ENCODE measurements at places on chromosomes 11 and 22.

GRCh38 chr22:28813772-28814518, 13.6 kb upstream of the XBP1 start:
- DNase-seq: no peak

DNA sequence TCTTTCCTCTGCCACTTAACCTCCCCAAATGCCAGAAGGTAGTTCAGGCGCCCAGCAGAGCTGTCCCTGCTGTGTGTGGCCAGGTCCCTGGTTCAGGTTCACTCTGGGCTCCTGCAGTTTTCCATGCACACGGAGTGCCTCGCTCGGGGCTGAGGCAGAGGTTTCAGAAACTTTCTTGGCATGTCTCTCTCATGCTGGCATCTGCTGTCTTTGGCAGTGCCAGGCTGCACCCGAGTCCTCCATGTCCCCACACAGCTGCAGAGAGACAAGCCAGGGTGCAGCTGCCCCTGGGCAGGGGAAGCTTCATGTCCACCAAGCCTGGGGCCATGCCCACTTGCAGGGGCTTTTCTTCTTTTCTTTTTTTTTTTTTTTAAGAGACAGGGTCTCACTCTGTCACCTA, 7.0 kb upstream of the NEFH start:
- no peak for DNase-seq

- no peak for DNase-seq
These were observed 698.5 kb downstream of the KCNA4 start for GRCh38 chr11:29318134-29318845.

DNA sequence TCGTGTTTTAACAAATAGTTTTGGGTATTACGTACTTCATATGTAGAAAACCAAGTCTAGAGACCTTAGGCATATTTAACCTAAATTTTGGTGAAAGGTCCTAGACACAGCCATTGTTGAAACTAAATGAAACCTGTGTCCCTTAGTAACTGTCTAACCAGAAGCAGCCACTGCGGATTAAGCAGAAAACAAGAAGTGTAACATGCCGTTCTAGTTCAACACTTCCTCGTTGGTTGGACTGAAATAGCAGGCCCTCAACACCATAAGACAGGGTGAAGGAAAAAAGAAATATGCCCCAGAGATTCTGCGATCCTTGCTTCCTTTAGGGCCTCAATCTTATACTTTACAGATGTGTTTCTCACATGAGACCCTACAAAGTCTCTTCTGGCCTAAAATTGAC, 2.0 kb downstream of the NAA40 start:
- no peak for DNase-seq

GRCh38 chr11:10365045-10365444, 60.2 kb downstream of the ADM start:
- no peak for DNase-seq

- DNase-seq: no peak
These were observed 11.1 kb downstream of the PLAAT3 start for GRCh38 chr11:63603180-63603518.

- DNase-seq: no peak
These were observed 30.6 kb downstream of the PAX6 start for GRCh38 chr11:31780480-31780971.

DNA sequence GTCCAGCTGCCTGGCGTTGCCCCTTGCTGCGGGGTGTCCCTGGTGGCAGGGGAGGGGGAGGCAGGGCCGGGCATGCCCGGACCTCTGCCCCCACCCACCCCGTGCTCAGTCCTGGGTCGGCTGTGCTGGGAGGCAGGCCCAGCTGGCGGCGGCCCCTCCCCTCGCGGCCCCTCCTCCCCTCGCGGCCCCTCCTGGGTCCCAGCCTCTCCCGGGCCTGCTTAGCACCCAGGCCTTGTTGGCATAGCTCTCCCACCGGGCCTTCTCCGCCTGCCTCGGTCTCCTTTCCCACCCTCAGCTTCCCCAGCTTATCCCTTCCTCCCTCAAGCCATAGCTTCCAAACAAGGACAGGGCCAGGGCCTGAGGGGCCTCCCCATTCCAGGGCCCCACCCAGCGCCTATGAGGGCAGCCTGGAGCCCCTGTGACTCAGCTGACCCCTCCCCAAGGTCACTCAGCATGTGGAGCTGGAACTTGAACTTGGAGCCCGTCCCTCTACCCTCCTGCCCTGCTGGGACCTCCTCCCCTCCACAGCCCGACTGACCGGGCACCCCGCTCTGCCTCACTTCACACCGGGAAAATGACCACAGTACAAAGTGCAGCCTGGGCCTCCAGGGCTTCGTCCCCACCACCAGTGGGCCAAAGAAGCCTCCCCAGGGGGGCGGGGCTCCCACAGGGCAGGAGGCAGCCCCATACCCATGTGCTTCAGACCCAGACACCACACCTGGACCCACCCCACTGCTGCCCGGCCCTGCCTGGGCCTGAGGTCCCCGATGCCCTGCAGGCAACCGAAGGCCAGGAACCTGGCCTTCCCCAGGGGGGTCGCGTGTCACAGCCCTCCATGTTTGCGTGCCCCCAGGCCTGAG, 1.2 kb downstream of the EPS8L2 start:
- DNase-seq: no peak

- DNase-seq: peak; percentile 59
These were observed at the start of gene LRRN4CL for GRCh38 chr11:62689421-62690183. Gene LRRN4CL, minus strand, starts transcription at chr11:62689530. Its CDS starts 1,022 bp downstream, at chr11:62688508.

- no peak for DNase-seq
These were observed 606 bp downstream of the RASSF7 start for GRCh38 chr11:561148-562003.

DNA sequence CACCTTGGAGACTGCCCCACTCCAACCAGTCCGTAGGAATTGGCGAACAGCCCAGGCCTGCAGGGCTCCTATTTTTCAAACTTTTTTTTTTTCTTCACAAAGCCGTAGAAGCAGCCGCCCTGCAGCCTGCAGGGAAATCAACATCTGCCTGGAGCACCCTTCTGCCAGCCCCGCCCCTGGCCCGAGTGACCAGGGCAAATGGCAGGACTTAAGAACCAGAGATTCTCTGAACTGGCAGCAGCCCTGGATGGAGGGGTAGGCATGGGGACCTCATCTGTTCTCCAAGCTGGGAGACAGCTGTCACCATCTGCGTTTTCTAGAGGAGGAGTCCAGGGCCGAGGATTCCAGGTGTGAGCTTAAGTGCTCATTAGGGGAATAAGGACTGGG, 5.6 kb downstream of the SCN2B start:
- no peak for DNase-seq

DNA sequence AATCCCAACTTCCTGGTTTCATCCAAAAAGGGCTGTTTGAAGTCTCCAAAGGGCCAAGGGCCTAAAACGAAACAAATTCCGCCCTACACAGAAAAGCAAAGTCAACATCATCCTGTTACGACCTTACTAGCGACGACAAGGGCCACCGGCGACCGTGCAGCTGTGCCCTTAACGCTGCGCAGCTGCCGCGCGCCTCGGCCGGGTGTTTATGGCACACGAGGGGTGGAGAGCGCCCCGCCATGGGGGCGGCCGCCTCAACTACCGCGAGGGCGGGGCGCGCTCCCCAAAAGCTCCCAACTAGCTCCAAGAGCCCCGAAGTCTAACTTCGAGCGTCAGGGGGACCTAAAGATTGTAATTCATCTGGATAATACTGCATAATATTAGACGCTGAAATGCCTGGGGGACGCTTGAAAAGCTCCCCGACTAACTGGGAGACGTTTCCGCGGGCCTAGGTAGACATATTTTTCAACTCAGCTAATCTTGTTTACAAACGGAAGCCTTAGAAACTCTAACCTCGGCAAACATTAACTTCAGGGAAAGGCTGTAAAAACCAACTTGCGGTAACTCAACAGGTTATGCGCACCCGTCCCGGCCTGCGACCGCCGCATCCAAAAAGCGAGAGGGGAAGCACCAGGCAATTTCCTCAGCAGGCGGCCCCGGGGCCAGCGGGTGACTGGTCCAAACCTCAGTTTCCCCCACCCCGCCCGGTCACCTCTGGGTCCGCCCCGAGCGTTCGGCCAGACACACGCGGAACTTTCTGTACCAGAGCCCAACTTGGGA, 694 bp downstream of the TMEM123 start:
- DNase-seq: peak; percentile 37

DNA sequence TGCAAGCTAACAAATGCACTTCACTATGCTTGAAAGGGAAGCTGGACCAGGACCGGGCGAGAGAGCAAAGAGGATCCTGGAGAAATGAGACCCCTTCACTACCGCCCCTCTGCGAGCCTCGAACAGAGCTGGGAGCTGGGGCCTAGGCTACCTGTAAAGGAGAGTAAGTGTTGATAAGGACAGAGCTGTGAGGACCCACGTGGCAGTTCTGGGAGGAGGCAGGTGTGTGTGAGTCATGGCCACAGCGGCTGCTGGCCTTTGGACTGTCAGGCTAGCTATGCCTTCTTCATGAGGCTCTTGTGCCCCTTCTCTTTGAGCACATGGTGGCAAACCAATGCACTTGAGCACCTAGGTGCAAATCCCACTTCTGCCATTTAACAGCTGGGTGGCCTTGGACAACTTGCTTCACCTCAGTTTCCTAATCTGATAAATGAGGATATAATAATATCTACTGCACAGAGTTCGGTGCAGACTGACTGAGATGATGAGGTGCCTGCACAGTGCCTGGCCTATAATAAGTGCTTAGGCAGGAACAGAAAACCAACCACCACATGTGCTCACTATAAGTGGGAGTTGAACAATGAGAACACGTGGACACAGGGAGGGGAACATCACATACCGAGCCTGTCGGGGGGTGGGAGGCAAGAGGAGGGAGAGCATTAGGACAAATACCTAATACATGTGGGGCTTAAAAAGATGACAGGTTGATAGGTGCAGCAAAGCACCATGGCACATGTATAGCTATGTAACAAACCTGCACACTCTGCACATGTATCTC, 35.3 kb upstream of the KCNJ11 start:
- DNase-seq: no peak

DNA sequence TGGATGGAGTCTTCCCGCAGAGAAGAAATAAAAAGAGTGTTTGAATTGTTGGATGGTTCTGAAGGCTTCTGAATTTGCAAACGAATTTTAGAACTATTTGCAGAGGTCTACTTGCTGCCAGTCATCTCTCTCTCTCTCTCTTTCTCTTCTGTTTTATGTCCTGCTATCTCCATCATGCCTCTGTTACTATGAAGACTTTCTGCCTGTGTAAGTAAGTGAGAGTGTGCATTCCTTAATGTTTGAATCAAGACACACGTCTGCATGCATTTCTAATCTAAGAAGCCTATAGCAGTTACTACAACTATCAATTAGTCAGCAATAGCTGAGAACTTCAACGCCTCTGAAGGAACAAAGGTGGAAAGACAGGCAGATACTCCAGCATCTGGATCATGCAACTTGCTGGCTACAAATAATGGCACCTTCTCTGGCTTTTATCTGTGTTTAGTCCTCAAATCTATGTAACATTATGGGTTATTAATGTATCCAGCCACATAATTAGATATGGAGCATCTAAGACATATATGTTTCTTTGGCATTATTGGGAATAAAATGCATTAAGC, 191.5 kb upstream of the BLID start:
- DNase-seq: no peak

GRCh38 chr11:74325649-74326645, 14.5 kb upstream of the P4HA3 start:
- DNase-seq: no peak

- DNase-seq: peak; percentile 34
These were observed 1.2 kb downstream of the GRK2 start for GRCh38 chr11:67267188-67268080.

DNA sequence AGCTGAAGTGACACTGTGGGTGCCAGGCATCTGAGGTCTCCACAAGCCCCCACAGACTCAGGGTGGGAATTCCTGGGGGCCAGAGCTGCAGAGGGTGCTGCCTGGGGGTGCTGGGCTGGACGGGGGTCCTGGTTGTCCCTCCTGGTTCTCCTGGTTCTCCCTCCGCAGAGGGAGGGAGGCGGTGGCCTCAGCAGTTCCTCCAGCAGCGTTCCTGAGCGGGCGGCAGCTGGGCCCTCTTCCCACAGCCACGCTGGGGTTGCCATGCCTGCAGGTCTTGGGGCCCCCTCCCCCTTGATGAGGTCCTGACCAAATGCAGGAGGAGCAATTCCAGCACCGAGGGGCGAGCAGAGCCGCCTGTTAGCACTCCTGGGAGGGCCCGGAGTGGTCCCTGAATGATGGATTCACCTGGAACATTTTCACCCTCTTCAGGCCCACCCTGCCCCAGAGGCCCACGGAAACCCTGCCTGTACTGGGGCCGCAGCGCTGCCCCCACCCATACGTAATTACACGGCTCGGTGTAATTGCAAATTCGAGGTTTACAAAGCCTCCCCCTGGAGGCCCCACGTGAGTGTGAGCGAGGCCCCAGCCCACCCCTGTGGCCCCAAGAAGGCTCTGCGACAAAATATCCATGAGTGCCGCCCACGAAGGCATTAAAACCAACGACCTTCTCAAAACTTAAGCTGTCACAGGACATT, 635 bp downstream of the C11orf21 start:
- peak; percentile 17 for DNase-seq

DNA sequence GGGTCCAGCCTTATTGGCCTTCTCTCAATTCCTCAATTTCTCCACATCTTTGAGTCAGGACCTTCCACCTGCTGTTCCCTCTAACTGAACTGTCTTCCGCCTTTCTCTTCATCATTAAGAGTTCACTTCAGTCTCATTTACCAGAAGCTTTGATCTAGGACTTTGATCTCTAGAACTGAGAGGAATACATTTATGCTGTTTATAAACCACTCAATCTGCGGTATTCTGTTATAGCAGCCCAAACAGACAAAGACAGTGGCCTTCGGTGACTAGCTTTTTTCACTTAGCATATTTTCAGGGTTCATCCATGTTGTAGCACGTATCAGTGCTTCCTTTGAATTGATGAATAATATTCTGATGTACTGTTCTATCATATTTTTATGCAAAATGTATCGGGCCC, 10.5 kb downstream of the CLPB start:
- no peak for DNase-seq

- DNase-seq: no peak
These were observed 20.1 kb downstream of the SCN4B start for GRCh38 chr11:118132385-118133151.

DNA sequence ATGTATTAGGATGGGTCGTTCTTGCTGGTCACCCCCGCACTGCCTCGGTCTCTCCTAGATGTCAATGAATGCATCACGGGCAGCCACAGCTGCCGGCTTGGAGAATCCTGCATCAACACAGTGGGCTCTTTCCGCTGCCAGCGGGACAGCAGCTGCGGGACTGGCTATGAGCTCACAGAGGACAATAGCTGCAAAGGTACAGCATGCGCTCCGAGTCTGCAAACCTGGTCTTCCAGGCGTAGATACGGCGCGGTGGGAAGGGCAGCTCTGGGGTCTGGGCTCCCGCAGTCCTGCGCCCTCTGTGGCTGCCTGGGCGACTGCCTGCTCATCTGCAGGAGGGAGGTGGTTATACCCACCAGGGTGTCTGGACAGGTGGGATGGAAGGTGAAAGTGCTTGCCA, 31.0 kb downstream of the FBLN1 start:
- no peak for DNase-seq

- DNase-seq: no peak
These were observed 286.7 kb downstream of the MN1 start for GRCh38 chr22:27514601-27515523.

GRCh38 chr11:15336021-15336420, 221.3 kb downstream of the INSC start:
- DNase-seq: no peak

- no peak for DNase-seq
These were observed 2.9 kb upstream of the RAB38 start for GRCh38 chr11:88178191-88178590.

- DNase-seq: no peak
These were observed 8.0 kb downstream of the APBB1 start for GRCh38 chr11:6410695-6411430.

GRCh38 chr22:35977136-35977535, 51.5 kb downstream of the RBFOX2 start:
- no peak for DNase-seq

- DNase-seq: no peak
These were observed 14.0 kb downstream of the OTOG start for GRCh38 chr11:17561111-17561415.

- DNase-seq: no peak
These were observed 100.2 kb downstream of the BCR start for GRCh38 chr22:23280356-23281052.

All from omental fat pad (tissue), 4 donors.